Uterus (tissue), 4 donors: ENCODE measurements at places on chromosomes 7 and 10.
A peak's percentile ranks its signal among the peaks of the same experiment; 100 is the strongest.

DNA sequence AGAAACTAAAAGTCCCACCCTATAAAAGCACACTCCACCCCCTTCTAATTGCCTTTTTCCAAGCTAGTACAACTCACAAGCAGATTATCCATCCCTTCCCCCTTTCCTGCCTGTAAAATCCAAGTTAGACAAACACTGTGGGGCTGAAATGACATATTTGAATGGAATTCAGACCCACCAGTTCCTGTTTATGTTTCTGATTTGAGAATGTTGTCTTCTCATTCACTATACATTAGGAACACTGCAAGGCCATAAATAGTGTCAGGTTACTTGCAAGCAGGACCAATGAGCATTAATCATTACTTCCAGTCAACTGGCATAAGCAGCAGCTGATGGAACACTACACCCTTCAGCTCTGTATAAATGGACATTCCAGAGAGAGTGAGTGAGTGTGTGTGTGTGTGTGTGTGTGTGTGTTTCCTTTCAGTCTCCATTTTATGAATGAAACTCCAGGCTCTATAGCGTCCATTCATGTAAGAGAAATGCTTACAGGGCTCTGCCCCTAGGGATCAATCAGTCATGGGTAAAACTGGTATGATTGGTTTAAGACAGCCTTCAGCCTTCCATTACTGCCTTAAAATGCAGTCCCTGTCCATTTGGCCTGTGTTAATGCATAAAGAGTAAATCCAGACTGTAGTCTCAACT is 69.3 kb downstream of the ETV1 start:
- no peak for DNase-seq

- DNase-seq = no peak
Measured at GRCh38 chr7:39952803-39953202, 2.7 kb downstream of the CDK13 start.

- DNase-seq = no peak
Measured at GRCh38 chr7:78492146-78492545, 693.6 kb downstream of the PHTF2 start.

DNA sequence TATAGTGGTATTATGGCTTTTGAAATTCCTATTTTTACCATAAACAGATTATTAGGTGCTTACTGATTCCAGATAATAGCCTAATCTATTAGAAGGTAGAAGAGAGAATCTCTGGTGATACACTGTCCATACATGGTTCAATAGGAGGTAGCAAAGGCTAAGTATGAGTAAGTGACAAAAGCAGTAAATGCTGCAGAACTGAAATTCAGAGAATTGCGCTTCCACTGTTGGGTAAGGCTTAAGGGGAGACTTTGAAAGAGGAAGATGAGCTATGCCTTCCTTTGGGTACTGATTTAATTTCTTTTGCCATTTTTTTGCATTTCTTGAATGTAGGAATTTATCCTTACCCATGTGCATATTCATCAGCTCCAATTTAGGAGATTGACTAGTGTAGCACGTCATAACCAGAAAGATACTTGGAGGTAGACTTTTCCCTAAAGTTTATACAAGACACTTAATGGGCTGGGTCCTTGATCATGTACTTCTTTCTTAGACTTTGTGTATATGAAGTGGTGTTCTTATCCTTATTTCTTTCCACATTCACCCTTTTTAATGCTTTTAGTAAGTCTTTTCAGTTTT is 15.3 kb downstream of the MKLN1 start:
- no peak for DNase-seq

- no peak for DNase-seq
Measured at GRCh38 chr10:117145019-117145418, 6.9 kb upstream of the VAX1 start.

- no peak for DNase-seq
Measured at GRCh38 chr7:152587366-152587765, 88.6 kb downstream of the XRCC2 start.

DNA sequence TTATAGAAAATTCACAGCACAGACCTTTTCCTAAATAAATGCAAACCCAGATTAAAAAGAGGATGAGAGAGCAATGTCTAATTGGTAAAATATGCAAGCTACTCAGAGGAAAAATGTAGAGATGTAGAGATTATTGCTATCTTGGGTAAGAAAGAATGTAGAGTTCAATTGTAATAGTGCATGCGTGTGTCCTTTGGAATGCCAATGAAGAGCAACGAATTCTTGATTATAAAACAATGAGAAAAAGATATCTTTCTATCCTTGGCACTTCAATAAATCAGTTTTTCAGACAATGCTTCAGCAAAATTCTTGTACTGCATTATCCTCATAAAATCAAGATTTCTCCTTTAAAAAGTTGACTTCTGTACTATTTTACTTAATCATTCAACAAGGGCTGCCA is 50.9 kb downstream of the SEMA3D start:
- DNase-seq = no peak

DNA sequence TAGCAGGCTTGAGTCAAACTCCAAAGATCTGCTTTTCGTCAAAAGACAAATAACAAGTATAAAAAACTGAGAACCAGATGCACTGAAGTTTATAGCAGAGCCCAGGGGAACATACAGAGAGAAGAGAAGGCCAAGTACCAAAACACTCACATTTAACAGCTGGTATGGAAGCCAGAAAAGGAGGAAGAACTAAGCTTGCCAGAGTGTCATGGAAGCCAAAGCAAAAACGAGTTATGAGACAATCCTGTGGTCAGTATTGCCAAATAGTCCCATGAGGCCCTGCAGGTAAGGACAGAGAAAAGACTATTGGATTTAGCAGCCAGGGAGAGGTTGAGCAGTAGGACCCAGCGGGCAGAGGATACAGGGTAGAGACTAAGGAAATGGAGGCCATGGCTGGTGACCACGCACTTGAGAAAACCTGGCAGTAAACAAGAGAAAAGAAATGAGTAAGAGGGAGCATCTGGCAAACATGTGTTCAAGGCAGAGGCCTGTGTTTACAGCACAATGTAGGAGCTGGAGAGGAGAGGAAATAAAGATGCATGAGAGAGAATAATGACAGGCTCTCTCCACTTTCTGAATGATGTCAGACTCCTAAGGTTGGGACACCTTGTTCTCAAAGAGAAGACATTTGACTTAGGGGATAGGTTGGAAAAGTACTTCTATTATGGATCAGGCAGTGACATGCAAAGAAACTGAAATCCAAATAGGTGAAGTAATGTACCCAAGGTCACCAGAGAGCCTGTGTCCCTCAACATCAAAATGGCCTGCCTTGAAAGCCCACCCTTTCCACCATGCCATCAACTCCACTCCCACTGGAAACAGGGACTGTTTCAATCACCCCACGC is 9.1 kb downstream of the CREB3L2 start:
- peak; percentile 84 for DNase-seq

GRCh38 chr7:86469680-86470295 is 173.9 kb upstream of the GRM3 start:
- no peak for DNase-seq

DNA sequence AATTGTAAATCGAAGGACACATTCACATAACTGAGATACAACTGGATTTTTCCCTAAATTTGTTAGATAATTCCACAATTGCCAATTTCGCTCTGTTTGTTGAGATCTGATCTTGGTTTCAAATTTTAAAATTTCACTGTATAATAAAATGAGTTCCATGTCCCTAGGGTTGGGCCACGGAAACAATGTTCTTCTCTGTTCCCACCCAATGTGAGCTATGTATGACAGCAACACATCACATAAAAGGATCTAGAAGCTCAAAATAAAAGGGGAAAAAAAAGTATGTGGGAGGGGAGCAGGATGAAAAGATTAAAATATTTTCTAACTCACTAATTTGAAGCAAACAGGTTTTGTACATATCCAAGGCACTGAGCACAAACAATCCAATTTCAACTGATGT is 287.8 kb upstream of the MKLN1 start:
- no peak for DNase-seq

GRCh38 chr10:114970515-114970914 is 32.5 kb downstream of the TRUB1 start:
- no peak for DNase-seq

GRCh38 chr10:59991661-59992060 is 85.3 kb upstream of the CCDC6 start:
- peak; percentile 58 for DNase-seq

DNA sequence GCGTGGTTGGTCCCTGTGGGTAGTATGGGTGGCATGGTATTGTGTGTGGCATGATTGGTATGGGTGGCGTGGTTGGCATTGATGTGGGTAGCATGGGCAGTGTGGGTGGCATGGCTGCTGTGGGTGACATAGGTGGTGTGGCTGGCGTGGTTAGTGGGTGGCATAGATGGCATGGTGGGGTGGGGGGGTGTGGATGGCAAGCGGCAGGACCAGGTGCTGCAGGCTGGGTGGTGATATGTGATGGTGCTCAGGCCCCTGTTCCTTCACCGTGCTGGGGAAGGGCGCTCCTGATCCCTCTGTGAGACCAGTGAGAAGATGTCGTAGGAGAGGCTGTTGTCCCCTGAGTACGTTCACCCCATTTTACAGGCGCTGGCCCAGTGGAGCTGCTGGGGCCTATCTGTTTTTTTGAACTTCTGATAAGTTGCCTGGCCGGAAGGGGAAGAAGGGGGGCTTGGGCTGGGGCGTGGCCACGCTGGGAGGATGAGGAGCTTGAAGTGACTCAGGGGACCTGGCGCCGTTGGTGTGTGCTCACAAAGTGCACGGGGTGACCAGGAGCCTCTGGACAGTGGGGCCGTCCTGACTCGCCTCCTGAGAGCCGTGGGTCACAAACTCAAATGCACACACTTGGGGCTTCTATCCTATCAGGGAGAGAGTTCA is 17.5 kb downstream of the INPP5A start:
- no peak for DNase-seq

DNA sequence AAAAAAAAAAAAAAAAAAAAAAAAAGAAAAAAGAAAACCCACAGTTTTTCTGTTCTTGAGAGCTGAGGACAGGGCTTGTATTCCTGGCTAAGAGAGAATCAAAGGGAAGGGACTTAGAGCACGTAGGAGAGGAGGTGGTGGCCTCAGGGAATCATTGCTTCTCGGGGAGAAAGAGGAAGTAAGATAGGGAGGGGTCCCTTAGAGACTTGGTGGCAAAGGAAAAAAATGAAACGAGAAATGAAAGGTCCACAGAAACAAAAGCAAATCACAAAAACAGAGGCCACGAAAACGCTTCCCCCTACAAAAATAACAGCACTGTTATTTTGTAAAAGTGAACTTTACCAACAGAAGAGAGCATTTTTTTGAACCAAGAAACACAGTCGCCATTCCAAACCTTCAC is 323.1 kb upstream of the GALNT17 start:
- no peak for DNase-seq

DNA sequence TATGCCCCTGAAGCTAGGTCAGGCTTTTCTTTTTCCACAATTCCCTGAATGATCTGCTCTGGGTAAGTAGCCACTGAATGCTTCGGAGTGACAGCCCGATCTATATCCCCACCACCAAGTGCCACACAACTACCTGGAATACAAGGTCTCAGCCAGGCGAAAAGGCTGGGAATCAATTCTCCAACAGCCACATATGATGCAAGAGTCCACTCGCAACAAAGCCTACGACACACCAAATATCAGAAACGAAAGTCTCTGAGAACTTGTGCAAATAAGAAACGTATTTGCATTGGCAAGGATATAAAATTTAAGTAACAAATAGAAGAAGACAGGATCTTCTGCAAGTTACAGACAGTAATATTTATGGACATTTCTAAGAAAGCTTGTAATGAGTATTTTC is 5.7 kb downstream of the HIPK2 start:
- DNase-seq = no peak

DNA sequence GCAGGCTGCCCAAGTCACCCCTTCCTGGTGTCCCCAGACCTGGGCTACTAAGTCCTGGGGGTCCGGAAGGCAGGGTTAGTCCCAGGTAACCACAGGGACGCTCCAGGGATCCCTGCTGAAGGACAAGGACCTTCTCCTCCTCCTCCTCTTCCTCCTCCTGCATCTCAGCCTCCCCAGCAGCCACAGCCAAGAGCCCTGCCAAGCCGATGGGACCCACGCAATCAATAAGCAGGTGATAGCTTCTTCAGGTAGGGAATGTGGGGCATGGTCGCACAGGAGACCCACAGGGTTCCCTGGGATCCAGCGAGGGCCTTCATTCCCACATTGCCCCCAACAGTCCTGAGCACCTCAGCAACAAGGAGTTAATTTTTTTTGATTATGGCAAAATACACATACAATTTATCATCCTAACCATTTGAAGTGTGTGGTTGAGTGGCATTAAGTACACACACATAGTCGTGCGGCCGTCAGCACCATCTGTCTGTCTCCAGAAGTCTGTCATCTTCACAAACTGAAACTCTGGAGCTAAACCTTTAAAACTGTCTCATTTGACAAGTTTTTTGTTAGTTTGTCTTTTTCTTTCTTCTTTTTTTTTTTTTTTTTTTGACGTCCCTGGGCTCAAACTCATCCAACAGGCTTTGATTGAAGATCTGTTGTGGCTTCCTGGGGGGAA is 12.1 kb downstream of the CRYGN start:
- DNase-seq = peak; percentile 36

- no peak for DNase-seq
Measured at GRCh38 chr7:84277628-84278224, 83.1 kb upstream of the SEMA3A start.

DNA sequence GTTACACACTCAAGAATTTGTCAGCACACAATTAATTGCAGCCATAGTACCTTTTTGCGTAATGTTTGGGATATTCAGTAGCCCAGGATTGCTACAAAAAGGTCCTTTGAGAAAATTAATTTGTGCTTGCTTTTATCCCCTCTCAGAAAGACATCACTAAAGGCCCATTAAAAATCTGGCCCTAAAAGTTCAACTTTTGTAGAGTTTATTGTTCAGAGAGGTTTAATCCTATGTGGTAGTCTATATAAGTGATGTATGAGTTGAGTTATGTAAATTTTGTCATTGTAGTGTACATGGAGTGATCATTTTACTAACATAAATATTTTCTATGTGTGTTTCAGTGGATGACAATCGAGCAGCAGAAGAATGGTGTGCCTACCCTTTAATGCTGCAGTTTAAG is 126.0 kb downstream of the LCOR start:
- no peak for DNase-seq

DNA sequence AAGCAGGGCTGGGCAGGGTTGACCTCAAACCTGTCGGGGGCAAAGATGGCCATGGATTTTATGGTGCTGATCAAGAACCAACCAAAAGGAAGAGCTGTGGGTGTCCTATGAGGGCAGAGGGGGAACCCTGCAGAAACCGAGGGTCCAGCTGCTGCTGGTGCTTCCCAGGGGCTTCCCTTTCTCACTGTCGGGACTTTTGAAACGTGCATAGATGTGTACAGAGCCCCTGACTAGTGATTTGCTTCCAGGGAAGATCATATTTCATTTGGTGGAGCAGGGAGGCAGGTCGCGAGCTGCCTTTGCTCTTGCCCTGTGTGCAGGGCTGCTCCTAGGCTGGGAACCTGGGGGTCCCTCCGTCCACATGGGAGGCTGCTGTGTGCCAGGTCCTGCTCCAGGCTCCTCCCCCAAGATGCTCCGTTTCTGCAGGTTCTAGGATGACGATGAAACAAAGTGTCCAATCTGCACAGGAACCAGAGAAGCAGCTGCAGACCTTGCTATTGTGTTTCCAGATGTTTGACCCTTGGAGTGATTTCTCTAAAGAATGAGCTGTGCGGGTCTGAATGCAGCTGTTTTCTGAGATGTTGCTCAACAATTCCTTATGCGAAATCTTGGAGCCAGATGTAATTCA is 9.4 kb upstream of the INPP5A start:
- DNase-seq = peak; percentile 28
